Osteocyte (in vitro differentiated cells): ENCODE measurements at places on chromosomes 11 and 22. TPM values are rescaled to one million over a fixed set of nuclear protein-coding genes. Genes with fewer than 3 reads are reported as not detected.
A peak's percentile ranks its signal among the peaks of the same experiment; 100 is the strongest.

GRCh38 chr11:102883141-102883540, 8.4 kb upstream of the MMP12 start:
- no peak for DNase-seq

- no peak for DNase-seq
These were observed 8.1 kb downstream of the IGSF9B start for GRCh38 chr11:133948711-133949110.

DNA sequence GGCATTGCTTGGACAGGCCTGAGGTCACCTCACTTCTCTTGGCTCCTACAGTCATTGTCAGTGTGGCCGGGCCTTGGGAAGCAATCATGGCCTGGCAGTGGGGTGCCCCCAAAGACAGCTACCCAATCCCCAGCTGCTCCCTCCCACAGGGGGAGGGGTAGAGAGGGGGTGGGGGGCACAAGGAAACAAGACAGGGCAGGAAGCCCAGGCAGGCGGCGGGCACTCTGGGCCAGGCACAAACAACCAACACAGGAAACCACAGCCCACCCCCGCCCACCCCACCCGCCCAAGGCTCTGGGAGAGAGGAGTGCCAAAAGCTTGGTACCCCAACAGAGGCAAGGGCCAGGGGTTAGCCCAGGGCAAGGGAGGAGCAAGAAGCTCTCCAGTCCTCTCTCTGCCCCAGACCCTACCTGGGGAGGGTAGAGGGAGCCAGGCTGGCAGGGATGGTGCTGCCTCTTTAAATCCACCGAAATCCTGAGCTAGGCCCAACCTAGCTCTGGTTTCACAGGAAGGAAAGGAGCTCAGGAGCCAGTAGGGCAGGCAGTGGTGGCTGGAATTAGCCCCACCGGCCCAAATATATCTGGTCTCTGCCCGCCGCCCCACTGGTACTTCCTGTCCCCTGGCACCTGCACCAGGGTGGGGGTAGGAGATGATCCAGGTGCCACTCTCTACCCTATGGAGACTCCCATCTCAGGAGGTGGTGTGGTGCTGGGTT, 12.2 kb downstream of the BCL9L start:
- no peak for DNase-seq

Gene BTG4
- not detected in 2 replicates for total RNA-seq

Gene CEND1
- total RNA-seq = 0.21 and 0.27 TPM in 2 replicates

Gene PHLDA2
- 89.6 and 96.1 TPM in 2 replicates for total RNA-seq

Gene KCTD14
- total RNA-seq = 0.73 and 1.0 TPM in 2 replicates

GRCh38 chr11:130553306-130553705, 104.9 kb downstream of the ADAMTS15 start:
- DNase-seq = no peak

Gene ARHGAP8
- total RNA-seq = 0.89 and 1.5 TPM in 2 replicates

Gene GTSE1
- 9.4 and 10.0 TPM in 2 replicates for total RNA-seq

GRCh38 chr11:67274768-67275605, 8.7 kb downstream of the GRK2 start:
- DNase-seq = no peak

- no peak for DNase-seq
These were observed 221.9 kb upstream of the TBCEL start for GRCh38 chr11:120801801-120802689.

DNA sequence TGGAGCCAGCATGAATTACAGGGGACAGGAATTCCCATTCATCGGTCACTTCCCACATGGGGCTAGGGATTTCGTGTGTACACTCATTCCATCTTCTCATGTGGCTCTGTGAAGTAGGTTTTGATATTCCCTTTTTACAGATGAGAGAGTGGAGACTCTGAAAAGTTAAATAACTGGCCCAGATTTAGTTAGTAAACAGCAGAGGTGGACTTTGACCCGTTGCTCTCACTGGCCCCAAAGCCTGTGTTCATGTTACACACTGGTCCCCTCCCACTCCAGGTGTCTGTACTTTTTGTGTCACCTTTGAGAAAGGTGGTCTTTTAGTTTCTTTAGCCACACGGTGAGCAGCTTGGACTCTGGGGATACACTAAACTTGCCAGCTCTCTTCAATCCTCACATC, 108.5 kb downstream of the MICAL2 start:
- DNase-seq = no peak

DNA sequence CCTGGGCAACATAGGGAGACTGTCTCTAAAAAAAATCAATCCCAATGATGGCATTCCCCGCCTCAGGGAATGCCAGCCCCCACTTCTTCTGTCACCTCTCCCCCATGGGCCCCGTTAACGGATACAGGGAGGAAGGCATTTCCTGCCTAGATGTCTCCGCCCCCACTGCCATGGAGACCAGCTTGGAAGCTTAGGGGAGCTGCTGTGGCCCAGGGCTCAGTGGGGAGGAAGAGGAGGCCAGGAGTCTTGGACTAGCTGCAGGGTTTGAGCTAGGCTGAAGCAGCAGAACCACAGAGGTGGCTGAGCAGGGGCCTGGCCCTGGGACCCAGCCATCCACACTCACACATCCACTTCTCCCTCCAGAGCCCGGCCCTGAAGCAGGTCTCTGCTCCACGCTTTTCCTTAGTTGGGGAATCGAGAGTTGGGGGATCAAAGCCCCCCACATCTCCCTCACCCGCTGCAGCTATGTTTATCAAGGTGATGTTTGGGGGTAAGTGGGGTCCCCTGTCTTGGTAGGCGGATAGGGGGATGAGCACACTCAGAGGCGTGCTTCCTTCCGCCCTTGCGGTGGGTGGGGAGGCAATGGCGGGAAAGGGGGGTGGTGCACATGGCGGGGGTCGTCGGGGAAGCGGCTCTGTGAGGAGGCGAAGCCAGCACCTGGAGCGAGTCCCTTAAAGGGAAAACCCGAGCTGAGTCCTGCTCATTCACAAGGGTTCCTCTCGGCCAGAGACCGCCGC, at the start of gene C22orf15:
TSS of gene C22orf15 (plus strand) at position 149 of the 737 bp plus-strand sequence. CDS start at position 466, 317 bp downstream.
- no peak for DNase-seq

GRCh38 chr11:7571640-7572000, 57.8 kb downstream of the PPFIBP2 start:
- peak; percentile 88 for DNase-seq
